ENCODE measurements at places on chromosomes 16 and 17.

GRCh38 chr17:18980682-18981334 is 23.8 kb downstream of the FAM83G start:
- no peak for DNase-seq

DNA sequence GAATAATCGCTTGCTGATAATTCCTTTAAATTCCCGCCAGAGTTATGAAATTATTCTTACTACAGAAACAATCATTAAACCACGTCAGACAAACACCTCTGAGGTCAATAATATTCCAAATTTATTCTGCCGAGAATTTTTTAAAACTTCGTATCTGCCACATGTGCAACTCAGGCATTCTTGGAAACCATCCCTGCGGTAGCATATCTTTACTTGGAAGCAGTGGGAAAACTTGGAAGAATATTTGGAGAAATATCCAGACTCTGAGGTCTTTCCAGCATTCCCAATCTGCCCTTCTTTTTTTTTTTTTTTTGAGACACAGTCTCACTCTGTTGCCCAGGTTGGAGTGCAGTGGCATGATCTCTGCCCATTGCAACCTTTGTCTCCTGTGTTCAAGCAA is 2.0 kb upstream of the CCL11 start:
- DNase-seq: no peak

GRCh38 chr17:50845240-50846147 is 10.1 kb downstream of the WFIKKN2 start:
- no peak for DNase-seq

DNA sequence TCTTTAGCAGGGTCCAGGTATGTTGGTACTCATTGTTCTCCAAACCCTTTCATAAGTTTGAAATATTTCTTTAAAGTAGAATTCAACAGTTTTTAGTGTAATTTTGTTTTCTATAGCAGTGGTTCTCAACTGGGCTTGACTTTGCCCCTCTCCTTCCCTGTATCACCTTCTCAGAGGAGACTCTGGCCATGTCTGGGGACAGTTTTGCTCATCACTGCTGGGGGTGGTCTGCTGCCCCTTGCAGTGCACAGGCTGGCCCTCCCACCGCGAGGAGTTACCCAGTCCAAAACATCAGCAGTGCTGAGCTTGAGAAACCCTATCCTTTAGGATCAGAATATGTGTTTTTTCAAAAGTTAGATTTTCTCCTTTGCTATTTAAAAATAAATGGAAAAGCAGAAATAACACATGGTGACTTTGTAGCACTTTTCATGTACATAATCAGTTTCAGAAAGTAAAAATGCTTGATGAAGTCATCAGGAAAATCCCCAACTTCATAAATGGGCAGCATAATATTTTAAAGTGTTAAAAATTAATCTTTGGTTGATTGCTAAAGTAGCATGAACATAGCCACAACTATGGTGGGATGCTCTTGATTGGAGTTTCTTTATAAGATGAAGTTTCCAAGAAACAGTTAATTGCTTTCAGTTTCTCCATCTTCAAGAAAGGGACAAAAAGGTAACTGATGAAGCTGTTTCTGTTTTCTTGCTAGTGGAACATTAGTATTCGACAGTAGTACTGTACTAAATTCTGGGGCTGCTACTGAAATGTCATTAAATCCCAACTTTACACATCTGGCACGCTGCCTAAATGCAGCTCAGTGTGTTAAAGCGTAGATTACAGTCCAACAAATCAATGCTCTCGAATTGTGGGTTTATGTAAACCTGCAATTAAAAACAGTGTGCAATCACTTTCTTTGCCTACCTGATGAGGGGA is 70.3 kb downstream of the NETO2 start:
- DNase-seq: no peak

DNA sequence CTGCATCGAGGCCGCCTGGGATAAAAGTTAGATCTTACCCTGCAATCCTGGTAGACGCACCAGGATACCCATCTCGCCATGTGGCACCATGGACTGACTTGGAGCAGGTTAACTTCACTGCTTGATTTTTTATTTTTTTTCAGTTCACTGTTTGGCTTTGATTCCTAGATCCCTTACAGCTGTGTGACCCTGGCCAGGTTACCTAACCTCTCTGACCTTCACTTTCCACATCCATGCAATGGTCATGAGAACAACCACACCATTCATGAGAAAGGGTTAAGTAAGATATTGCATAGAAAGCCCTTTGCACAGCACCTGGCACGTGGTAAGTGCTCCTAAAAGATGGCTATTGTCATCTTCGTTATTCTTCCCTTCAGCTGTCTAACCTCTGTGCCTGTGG is 230.5 kb downstream of the SOX9 start:
- DNase-seq: no peak

GRCh38 chr17:28394337-28395116 is 11.5 kb downstream of the SLC46A1 start:
- no peak for DNase-seq

- DNase-seq: no peak
Observed at GRCh38 chr17:43936434-43936833, 5.8 kb downstream of the PPY start.

DNA sequence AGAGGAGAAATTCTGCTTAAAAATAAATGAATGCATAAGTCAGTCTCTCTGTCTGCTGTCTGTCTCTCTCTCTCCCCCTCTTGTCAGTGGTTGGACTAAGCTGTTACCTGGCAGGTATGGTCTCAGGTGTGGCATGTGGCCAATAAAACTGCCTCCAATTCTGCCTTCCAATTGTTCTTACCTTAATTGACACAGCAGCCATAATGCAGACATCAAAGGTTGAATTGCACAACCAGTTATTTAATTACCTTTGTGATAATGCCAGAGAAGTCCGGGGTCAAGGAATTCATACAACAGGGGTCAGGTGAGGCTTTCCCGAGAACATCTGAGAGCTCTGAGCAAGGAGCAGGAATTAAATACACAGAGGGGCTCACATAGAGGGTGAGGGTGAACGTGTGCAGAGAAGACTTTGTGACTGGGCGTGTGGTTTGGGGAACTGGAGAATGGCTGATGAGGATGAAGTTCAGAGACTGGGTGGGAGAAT is 78.8 kb upstream of the CDYL2 start:
- no peak for DNase-seq

Measured in 8988T (cell line).